Omental fat pad (tissue), 4 donors: ENCODE measurements at places on chromosomes 6 and 20.

GRCh38 chr20:59972037-59972801 is 14.0 kb downstream of the CDH26 start:
- DNase-seq: no peak

DNA sequence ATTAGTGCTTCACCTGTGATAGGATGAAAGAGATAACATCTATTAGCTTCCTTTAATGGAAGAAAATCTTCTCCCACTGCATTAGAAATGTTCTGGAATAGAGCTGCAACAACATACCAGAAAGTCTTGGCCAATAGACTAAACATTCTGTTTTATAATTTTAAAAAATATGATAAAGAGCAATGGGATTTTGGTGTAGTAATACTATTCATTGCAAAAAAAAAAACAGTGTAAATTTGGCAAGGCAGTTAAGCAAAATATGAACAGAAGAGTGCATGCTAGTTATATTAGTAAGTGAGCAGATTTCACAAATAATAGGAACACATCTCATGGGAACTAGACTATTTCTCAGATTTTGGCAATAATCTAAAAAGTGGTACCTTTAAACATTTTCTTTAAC is 43.3 kb downstream of the SOX4 start:
- DNase-seq: no peak

GRCh38 chr6:164531736-164532135 is 777.7 kb downstream of the C6orf118 start:
- DNase-seq: no peak

DNA sequence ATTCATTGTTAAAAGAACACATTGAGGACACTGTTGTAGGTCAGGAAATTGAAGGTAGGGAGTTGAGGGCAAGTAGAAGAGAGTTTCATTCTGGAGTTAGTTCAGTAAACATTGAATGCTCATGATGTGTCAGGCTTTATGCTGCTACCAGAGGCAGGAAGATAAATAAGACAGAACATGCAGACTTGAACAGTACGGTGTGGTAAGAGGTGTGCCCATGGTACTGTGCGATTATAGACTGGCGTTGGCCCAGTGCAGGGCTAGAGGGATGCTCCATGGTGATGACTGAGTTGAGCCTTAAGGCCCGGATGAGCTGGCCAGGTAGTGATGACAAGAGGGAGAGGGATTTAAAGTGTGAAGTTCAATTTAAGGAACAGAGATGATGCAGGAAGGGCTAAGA is 50.8 kb downstream of the CARMIL1 start:
- DNase-seq: no peak

- DNase-seq: no peak
These were observed 9.5 kb upstream of the PNRC1 start for GRCh38 chr6:89071036-89071435.

GRCh38 chr20:58855506-58856389 is 3.2 kb downstream of the GNAS start:
- no peak for DNase-seq

GRCh38 chr20:4167261-4168021 is 152.1 kb upstream of the RNF24 start:
- DNase-seq: no peak
